ENCODE measurements at places on chromosomes 7 and 10. TPM values are rescaled to one million over a fixed set of nuclear protein-coding genes. Genes with fewer than 3 reads are reported as not detected.

AKR1C8 gene
- total RNA-seq = not detected

DNA sequence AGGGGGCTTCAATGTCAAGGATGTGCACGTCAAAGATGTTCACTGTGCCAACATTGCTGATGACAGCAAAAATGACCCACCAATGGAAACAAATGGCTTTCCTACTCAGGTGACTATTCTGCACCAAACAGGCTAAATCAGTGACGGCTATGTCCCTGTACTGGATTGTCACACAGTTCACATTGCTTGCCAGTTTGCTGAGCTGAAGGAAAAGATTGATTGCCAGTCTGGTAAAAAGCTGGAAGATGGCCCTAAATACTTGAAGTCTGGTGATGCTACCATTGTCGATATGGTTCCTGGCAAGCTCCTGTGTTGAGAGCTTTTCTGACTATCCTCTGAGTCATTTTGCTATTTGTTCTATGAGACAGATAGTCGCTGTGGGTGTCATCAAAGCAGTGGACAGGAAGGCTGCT is 202.2 kb upstream of the ETV1 start:
- DNase-seq = peak; percentile 68

GRCh38 chr10:20620981-20621380 is 276.1 kb downstream of the NEBL start:
- DNase-seq = no peak

DNA sequence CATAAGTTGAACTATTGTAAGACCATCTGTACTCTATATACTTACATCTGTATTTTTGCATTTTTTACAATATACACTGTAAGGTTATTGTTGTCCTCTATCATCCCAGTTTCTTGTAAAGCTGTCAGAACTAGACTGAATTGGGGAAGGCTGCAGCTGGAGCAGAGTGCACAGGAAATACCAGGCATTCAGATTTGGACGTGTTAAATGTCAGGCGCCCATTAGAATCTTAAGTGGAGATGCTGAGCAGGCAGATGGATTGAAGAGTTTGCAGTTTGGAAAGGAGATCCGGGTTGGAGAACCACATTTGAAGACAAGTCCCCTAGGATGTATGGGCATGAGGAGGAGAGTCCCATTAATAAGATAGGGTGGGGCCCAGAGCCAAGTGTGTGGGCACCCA is 40.4 kb downstream of the MTURN start:
- no peak for DNase-seq

DNA sequence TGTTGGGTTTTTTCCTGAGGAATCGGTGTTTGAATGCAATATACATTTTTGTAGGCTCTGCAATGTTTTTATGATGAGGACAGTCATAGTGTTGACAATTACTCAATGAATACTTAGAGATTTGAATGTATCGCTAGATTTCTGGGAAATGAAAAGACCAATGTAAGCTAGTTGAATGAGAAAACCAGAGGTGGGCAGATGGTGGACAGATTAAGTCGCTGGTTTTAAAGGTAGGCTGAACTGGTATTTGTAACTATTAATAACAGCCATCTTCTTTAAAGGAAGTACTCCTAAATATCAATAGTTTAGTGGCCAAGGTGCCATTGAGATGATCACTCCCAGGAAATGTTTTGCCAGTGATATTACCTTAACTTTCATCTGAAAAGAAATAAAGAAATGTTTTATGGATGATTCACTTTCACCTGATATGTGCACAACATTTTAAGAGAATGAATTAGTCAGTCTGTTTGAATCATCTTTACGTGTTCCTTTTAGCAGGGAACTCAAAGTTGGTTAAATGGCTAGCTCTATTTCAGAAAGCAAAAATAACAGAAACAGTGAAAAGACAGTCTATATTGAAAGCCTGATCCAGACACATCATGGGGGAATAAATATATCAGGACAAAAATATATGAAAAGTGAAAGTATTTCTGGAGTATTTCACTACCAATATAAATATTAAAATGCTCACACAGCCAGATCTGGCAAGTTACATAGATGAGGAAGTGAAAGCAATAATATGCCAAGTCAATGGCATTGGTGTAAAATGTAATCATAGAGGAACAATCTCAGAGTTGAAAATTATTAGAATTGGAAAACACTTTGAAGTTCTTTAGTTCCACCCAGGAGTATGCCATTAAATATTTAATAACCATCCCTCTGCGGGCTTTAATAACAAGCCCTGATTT is 20.7 kb downstream of the MET start:
- DNase-seq = peak; percentile 91

DNA sequence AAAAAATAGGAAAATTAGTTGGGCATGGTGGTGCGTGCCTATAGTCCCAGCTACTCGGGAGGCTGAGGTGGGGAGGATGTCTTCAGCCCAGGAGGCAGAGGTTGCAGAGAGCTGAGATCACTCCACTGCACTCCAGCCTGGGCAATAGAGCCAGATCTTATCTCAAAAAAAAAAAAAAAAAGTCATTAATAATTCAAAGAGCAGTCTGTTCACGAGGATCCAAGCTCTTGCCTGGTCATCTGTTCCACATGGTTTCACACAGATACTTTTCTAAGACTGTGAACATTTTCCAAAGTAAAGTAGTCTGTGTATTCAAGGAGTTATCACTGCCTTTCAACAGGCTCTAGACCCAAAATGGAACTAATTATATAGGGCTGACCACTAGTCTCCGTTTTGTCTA is 86.9 kb downstream of the ZNF277 start:
- DNase-seq = no peak

- DNase-seq = no peak
Measured at GRCh38 chr10:28386503-28386868, 83.6 kb upstream of the MPP7 start.
